ENCODE measurements at places on chromosomes 6 and 20.

- DNase-seq: no peak
These were observed 658.8 kb downstream of the PTPRT start for GRCh38 chr20:42530855-42531448.

DNA sequence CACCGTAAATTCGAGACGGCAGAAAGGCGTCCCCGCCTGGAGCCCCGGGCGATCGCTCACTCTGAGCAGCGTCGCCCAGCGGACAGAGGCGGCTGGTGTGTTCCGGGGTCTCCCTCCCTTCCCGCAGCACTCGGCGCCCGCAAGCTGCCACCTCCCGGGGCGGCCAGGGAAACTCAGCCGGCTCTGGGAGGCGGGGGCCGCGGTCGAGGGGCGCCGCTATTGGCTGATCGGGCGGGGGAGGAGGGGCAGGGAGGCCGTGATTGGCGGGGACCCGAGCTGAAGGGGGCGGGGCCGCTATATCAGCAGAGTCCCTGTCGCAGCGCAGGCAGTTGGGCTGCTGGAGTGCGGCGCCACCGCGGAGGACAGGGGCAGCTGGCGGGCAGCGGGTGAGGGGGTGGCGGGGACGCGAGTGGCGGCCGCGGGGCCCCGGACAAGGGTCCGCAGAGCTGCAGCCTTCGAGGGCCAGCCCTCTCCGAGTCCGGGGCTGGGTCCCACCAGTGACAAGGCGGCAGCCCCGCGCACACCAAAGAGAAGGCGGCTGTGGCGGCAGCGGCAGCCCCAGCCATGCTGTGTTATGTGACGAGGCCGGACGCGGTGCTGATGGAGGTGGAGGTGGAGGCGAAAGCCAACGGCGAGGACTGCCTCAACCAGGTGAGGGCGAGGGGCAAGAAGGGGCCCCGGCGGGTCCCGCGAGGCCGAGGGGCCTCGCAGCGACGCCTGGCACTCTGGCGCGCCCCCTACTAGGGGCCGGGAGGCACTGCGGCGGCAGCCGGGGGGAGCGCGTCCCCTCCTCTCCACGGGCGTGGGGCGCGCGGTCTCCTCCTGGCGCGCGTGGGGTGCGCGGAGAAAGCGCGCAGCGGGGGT, at the start of gene MYLIP:
Gene MYLIP, plus strand, starts transcription at position 328 of the 864 bp plus-strand sequence. Its CDS starts 237 bp downstream, at position 565.
- peak; percentile 95 for DNase-seq

DNA sequence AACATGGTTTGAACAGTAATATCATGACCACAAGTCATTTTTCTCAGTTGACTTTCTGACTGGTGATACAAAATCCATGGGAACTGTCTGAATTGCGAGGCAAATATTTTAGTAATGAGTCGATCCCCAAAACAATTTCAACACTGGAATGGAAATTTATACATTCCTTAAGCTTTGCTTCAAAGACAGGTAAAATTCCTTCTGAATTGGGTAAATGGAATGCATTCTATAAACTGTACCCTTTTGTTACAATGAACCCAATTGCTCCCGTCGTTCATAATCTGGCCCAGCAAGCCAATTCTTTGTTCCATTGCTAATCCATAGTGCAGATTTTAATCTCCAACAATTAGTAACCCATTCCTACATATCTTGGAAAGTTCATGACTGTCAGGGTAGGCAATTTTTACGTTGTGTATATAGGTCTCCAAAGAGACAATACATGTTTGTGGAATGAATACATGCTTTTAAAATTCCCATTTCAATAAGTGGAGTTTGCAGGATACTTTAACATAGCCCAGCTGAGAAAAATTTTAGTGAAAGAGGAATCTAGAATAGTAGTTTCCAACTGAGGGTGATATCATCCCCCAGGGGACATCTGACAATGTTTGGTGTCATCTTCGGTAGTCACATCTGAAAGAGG, 32.7 kb downstream of the CYP24A1 start:
- no peak for DNase-seq

- no peak for DNase-seq
These were observed 31.0 kb downstream of the TXNDC5 start for GRCh38 chr6:7879579-7879978.

- no peak for DNase-seq
These were observed 105.9 kb upstream of the CARMIL1 start for GRCh38 chr6:25173246-25173645.

- no peak for DNase-seq
These were observed 86.0 kb downstream of the TIAM2 start for GRCh38 chr6:155080881-155081845.

DNA sequence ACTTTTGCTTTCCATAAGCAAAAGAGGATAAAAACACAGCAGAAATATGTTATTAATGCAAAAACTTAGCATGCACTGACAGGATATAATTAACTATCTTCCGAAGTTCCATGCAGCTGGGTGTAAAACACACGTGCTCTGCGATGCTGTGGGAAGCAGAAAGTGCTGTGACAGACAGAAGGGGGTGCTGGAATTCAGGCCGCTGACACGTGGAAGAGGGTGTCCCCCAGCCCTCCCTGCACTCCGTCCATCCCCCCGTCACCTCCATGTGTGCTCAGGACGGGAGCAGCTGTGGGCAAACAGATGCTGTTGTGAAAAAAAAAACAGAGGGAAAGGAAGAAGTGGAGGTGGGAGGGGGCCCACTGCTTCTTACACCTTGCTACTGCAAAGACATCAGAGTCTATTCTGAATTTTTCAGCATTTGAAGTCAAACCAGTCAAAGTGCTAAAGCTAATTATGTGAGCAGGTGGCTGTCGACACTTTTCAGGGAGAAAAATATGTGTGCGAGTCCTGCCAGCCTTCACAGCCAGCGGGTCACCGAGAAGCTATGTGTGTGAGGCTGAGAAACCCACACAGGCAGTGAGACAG, 175.9 kb upstream of the AFDN start:
- DNase-seq: no peak

GRCh38 chr20:34397096-34397495, 34.0 kb downstream of the ITCH start:
- no peak for DNase-seq

GRCh38 chr6:90356012-90356421, 59.4 kb upstream of the BACH2 start:
- DNase-seq: no peak

- DNase-seq: no peak
These were observed 302.1 kb upstream of the RUNX2 start for GRCh38 chr6:45026003-45026516.

GRCh38 chr6:27547157-27548075, 74.5 kb upstream of the ZNF184 start:
- DNase-seq: no peak

- DNase-seq: no peak
These were observed 54.6 kb upstream of the ISM1 start for GRCh38 chr20:13166437-13166836.

GRCh38 chr6:56849896-56850295, 105.0 kb upstream of the BEND6 start:
- DNase-seq: no peak

DNA sequence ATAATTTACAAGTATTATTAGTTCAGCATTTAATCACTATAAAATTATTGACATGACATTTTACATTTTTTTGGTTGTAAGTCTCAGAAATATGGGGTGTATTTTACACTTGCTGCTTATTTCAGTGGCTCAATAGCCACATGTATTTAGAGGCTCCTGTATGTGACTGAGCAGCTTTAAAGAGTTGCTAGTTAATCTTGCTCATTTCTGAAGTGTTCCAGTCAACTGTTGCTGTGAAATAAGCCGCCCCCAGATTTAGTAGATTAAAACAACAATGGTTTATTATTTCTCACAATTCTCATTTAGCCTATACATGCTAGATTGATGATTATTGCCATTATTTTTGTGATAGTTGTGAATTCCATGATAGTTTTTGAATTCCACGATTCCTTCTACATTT, 23.0 kb downstream of the CD109 start:
- DNase-seq: no peak

GRCh38 chr20:4944518-4945313, 56.6 kb downstream of the SLC23A2 start:
- no peak for DNase-seq

DNA sequence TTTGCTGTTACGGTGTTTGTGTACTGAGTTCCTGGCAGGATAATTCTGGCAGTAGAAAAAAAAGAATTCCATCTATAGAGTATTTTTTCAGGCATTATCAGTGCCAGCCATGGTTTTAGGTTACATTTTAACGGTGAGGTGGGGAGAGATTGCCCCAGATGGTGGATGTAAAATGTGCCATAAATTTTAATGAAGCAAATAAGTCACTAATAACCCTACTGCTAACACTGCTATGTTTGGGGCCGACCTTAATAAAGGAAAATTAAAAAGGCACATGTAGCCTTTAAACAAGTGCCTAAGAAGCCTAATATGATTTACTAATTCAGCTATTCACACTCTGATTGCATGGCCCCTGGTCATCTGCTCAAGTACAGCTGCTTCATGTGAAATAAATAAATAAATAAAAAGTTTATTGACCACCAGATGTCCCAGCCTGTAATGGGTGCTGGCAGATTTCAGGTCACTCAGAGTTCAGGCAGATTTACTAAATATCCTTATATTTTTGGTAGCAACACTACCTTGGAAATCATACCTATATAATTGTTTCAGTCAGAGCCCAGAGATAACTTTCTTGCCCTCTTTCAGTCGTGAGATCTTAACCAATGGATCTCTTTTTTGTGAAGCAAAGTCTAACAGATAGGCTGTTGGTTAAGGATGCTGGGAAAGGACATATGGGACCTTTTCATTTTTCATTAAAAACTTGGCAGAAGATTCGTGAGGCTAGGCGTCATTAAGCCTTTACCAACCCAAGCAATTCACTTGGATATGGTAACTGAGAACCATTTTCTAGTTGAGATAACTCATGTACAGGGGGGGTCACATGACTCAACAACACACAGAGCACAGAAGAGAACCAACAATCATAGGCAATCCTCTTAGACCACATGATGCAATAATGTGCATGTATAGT, 495.0 kb upstream of the NRSN1 start:
- no peak for DNase-seq

DNA sequence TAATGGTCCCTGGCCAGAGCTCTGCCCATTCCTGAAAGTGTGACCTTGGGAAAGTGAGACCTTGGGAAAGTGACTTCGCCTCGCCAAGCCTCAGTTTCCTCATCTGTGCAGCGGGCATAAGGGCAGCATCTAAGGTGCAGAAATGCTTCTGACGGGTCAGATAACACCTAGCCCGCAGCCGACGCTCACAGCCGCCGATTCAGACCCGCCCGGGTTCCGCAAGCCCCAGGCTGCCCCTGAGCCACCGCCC, 486 bp downstream of the FKBP1A start:
- no peak for DNase-seq

DNA sequence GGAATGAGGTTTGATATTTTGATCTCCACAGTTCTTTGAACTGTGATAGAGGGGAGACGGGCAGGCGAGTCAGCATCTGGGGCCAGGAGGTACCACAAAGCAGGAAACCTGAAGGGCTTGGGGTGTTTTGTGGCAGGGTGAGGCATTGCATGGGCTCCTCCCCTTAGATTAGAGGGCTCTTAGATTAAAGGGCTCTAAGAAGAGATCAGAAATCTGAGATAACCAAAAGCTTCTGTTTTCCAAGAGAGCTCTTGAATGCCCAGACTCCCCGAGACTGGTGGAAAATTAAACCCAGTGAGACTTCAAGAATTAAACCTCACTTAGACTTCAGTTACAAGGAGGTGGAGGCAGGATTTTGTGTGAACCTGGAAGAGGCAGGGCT, 2.4 kb upstream of the GPX5 start:
- DNase-seq: no peak

DNA sequence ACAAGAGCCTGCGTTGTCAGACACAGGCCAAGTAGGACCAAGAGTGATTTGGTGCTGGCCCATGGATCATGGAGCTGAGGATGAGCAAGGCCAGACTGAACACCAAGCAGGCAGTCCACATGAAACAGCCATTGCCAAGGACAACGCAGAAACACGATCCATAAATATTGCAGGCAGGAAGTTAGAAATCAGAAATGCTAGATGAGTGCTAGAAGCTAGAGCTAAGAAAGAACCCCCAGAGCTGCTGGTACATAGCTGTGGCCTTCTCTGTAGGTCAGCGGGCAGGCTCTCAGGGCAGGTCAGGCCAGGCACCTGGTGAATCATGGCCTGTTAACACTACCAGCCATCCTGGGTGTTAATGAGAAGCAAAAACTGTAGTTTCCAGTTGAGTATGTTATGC, 119.7 kb downstream of the ALDH8A1 start:
- no peak for DNase-seq

- no peak for DNase-seq
These were observed 58.0 kb downstream of the PACRG start for GRCh38 chr6:162785632-162786242.

- DNase-seq: no peak
These were observed 215.6 kb upstream of the ZNF217 start for GRCh38 chr20:53809217-53809616.

All from activated CD4-positive, CD25-positive, alpha-beta regulatory T cell (primary cell).